ENCODE measurements at places on chromosomes 12 and 14.
A peak's percentile ranks its signal among the peaks of the same experiment; 100 is the strongest.

GRCh38 chr12:94570161-94570560 lies 80.2 kb downstream of the TMCC3 start:
- DNase-seq = no peak

GRCh38 chr12:133236144-133236543 lies 467 bp upstream of the ANHX start:
- DNase-seq = no peak

DNA sequence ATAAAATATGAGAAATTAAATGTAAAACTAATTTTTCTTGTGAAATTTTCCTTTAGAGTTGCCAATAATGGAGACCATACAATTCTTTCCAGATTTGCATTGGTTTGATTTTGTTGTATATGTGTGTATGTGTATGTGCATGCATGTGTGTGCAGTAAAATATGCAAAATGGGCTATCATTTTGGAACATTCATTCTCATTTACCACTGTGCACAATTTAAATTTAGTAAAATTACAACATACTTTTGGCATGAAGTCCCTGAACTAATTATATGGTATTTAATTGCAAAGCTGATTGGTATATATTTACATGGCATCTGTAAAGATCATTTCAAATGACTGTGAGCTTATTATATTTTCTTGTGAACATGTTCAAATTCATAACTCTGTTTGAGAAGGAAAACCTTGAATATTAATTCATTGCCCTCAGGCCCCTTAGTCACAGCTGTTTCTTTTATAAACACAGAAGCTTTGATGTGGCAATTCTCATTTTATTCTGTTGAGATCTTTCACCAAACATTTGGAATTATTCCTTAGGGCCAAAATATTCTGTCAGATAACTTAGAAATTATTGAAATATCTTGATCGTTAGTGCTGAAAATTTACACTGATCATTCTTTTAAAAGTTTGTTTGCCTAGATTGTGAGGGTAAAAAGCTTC lies 17.6 kb downstream of the KERA start:
- DNase-seq = no peak

- no peak for DNase-seq
These were observed 116.8 kb upstream of the SLC38A4 start for GRCh38 chr12:46942579-46942978.

DNA sequence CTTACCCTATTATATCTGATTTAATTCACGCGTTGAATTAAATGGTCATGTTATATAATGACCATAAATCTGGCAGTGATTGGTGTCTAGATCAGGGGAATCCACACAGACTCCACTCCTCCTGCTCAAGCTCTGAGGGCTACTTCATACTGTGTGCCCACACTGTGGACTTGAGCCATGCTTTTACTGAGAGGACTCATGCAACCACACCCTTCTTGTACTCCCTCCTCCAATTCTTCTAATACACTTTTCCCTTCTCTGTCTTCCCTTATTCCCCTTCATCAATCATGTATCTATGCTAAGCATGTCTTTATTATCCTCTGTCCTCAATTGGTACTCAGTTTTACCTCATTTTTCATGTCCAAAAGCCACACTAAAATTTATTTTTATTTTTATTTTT lies 37.7 kb upstream of the LRFN5 start:
- DNase-seq = no peak

DNA sequence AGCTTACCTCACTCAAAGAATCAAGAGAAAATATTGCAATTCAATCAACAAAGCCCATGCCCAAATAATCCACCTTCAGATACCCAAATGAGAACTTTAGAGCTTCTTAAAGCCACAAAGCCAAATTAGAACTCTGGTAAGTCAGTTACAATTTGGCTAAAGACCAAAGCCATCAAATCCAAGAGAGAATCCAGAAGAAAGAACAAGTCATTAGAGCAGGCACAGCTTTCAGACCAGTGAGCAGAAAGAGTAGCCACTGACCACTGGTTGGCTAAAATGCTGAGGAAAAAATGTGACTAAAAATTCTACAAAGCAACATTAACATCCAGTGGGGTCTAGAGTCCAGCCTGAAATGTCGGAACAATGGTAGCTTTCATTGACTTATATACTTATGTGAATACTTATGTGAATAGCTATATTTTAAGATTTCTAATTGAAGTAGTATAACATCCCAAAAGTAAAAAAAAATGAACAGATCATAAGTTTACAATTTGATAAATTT lies 735.2 kb upstream of the TBX3 start:
- DNase-seq = no peak

DNA sequence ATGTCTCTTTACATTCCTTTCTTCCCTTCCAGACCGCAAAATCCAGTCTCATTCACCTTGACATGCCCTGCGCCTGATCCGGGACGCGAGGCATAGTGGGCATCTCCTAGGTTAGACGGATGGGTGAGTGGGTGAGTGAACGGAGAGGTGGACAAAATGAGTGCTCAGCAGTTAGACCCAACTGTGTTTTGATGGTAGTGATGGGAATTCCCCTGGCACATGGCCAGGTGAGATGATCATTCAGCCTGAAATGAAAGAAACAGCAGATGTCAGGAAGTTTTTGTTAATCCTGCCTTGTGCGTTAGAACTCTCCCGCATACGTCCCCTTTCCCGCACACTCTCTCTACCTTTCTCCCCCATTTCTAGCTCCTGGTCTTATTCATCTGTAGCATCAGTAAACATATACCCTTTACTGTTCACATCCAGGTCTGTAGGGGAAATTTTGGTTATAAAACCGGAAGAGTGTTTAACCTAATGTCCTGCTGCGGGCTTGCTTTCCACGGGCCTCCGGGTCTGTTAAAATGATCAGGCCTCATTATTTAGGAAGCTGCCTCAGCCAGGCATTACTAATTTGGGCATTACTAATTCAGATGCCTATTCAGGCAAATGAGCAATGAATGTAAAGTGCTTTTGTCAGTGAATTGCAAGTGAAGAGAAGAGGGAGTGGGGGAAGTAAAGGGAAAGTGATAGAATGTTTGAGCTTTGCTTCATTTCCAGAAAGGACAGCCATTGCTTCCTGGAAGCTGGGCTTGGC lies 172.8 kb downstream of the ETV6 start:
- peak; percentile 51 for DNase-seq
